Stimulated activated CD8-positive, alpha-beta memory T cell treated with anti-CD3 and anti-CD28 coated beads, Interleukin-15, amount 100 ng/mL, for 4 hours (primary cell): ENCODE measurements at places on chromosomes 7 and 10.

GRCh38 chr10:122113161-122113944 lies 124.4 kb downstream of the TACC2 start:
- DNase-seq = no peak

GRCh38 chr10:2122431-2123124 lies 385.3 kb upstream of the ADARB2 start:
- no peak for DNase-seq

- no peak for DNase-seq
These were observed 45.9 kb upstream of the WDR11 start for GRCh38 chr10:120805014-120805812.

GRCh38 chr7:64638822-64639221 lies 27.1 kb upstream of the ZNF107 start:
- DNase-seq = no peak

DNA sequence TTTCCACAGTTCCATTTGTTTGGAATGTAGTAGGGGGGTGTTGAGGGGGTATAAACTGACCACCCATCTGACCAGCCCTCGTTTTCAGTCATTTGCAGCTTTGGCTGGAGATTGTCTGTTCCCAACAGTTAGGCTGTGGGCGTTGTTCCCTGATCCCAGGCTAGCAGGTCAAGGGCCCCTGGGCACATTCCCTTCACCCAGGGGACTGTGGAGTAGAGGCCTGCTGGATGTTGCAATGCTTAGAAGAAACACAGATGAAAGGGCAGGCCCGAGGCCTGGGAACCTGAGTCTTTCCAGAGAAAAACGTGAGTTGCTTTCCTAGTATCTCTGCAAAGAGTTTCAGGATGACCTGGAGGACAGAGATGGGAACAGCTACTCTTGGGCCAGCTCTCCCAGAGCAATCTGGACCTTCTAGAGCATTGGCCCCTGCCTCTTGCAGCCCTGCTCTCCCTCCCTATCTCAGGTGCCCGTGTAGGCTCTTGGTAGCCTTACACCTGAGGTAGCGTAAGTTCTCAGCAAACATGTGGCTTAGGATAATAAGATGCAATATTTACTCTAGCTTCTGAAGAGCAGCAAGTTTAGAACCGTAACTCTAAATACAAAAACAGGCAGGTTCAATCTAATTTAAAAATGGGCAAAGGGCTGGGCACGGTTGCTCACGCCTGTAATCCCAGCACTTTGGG lies 99.4 kb upstream of the EFCAB10 start:
- no peak for DNase-seq

GRCh38 chr10:125849448-125849847 lies 26.1 kb downstream of the BCCIP start:
- DNase-seq = no peak

GRCh38 chr7:26951407-26951950 lies 87.1 kb upstream of the SKAP2 start:
- DNase-seq = no peak

DNA sequence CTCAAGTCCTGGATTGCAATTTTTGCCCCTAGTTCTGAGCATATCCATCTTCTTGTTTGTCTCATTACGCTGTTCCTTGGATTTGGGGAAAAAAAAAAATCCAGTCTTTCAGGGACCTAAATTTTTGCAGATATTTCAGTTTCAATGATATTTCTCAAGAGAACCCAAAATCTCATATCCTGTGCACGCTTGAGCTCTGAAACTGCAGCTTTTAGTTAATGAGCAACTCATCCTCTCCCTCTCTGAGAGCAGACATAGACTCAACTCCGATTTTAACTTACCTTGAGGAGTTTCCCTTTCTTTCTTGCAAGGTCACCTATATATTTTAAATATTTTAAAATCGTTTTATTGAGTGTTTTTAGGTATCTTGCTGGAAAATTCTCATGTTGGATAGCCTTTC lies 200.3 kb downstream of the GALNT17 start:
- no peak for DNase-seq

- no peak for DNase-seq
These were observed 751 bp upstream of the HYCC1 start for GRCh38 chr7:23014681-23015080.

DNA sequence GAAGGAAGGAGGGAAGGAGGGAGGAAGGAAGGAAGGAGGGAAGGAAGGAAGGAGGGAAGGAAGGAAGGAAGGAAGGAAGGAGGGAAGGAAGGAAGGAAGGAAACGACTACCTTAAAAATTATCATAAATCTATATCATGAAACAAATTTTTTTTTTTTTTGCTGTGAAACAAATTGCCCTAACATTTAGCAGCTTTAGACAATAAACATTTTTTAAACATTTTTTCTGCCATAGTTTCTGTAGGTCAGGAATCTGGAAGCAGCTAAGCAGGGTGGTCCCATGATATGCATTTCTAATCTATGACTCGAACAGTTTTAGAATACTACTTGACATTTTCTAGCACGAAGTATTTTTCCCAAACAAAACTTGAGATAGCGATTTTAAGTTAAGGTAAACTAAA lies 42.9 kb upstream of the TSPAN13 start:
- DNase-seq = no peak
